ENCODE measurements at places on chromosomes 13 and 19.
A peak's percentile ranks its signal among the peaks of the same experiment; 100 is the strongest.

GRCh38 chr13:24706886-24707585 lies 26.8 kb downstream of the ATP12A start:
- no peak for DNase-seq

DNA sequence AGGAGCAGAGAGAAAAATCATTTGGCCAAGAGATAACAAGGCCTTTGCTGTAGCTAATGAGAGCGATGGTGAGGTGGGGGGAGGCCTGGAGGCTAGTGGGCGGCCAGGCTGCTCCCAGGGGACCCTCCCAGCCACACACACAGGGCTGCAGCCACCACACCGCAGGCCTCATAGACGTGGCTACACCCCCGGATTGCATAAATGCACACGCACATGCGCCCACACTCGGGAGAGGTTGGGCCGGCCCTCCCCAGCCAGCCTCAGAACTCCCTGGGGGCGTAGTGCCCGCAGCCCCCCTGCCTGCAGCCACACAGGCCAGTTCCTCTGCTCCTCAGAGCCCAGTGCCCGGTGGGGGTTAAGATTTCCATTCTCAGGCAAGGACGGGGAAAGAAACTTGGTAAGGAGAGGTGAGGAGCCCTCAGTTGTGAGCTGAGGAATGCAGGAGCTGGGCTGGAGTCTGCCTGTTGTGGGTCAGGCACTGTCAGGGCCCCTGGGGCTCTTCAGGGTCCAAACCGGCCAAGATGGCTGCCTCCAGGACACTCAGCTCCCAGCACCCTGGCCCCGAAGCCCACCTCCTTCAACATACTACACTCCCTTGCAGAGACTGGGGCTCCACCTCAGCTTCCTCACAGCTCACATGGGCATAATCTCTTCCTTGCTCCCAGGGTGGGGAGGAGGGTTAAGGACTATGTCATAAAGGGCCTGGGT lies 8.0 kb downstream of the PTH2 start:
- no peak for DNase-seq

GRCh38 chr13:97945792-97946419 lies 7.6 kb upstream of the IPO5 start:
- no peak for DNase-seq

GRCh38 chr19:10107817-10108367 lies 1.7 kb downstream of the PPAN start:
- DNase-seq = no peak

- DNase-seq = no peak
Observed at GRCh38 chr19:33390101-33390907, 16.8 kb downstream of the CEBPG start.

- no peak for DNase-seq
Observed at GRCh38 chr13:104105418-104106355, 1039.5 kb upstream of the SLC10A2 start.

GRCh38 chr13:53110181-53110580 lies 81.6 kb downstream of the OLFM4 start:
- no peak for DNase-seq

DNA sequence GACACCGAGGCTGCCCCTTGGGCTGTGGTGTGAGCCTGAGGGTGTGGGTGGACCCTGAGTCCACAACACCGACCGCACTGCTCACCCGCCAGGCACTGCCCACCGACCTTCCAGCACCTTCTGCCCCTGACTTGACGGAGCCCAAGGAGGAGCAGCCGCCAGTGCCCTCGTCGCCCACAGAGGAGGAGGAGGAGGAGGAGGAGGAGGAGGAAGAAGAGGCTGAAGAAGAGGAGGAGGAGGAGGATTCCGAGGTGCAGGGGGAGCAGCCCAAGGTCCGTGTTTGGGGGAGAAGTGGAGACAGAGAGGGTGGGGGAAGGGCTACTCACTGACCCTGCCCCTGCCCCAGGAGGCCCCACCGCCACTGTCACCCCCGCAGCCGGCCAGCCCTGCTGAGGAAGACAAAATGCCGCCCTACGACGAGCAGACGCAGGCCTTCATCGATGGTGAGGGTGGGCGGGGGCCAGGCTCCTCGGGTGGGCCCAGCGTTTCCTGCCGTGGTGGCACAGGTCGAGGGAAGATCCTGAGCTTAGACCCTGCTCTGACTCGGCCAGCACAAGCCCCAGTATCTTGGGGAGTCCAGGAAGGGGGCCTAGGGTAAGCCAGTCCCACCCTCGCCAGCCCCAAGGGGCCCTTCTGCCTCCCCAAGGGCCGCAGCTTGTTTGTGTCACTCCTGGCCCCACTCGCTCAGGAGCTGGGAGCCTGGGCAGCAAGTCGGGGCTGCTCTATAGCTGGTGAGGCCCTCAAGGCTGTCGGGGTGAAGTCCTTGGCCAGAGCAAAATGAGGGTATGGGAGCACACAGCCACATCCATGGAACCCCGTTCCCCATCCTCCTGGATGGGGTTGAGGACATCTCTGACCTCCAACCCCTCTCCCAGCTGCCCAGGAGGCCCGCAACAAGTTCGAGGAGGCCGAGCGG lies 12.2 kb downstream of the PRKCSH start:
- no peak for DNase-seq

- DNase-seq = peak; percentile 87
Observed at GRCh38 chr19:32373585-32374295, 28.3 kb downstream of the ZNF507 start.

DNA sequence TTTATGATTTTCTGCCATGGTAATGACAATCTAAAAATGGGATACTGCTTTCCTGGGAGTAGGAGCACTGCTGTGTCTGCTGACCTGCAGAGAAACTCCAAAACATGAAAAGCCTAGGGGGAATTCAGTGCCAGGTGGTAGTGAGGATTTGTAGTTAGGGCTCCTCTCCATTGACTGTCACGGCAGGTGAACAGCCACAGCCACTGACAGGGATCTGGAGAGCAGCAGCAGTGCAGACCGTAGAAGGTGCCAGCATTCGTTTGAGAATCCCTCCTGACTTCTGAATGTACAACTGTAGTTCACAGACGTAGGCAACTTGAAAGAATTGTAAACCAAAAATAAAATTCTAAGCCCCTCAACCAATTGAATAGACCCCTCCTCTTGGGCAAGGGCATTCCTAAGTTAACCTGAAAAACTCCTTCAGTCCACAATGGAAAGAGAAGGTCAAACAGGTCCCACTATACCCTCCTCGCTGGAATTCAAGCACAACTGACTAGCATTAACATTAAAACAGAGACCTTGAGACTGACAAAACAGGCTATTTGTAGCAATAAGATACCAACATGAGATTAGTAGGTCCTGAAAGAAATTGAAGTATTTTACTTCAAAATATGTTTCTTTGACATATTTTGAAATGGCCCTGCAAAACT lies 1328.8 kb downstream of the OLFM4 start:
- no peak for DNase-seq

DNA sequence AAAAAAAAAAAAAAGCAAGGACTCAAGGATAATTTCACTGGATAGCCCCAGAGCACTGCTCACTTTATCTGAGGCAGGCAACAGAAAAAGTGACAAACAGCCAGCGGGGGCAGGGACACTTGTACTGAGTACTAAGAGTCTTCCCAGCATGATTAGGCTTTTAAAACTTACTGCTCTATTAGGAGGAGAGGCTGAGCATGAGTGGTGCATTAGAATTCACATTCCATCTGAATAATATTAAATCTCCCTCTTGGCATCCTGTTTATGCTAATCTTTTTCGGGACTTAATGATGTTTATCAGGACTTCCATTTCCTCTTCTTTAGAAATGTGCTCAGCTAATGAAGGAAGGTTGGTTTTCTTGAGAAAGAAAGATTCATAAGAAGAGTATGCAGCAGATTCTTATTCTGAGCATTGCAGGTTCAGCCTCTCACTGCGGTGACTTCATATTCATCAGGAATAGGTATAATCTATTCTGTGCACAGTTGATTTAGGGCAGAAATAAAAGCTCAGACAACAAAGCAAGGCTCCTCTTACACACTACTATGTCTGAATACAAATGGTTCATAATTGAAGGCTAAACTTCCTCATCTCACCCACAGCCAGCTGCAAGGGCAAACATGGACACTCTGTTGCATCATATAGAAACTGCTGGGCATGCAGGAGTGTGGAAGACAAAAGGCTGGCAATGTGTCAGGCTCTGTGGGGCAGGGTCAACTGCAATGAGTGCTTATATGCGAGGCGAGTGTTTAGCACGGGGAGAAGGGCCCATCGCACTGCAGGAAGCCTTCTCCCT lies 107.0 kb downstream of the KL start:
- DNase-seq = no peak

- no peak for DNase-seq
Observed at GRCh38 chr19:10105509-10106099, 558 bp upstream of the PPAN start.

- no peak for DNase-seq
Observed at GRCh38 chr19:35963514-35963913, 27.3 kb downstream of the LRFN3 start.

GRCh38 chr13:79659121-79659521 lies 178.2 kb downstream of the NDFIP2 start:
- no peak for DNase-seq

GRCh38 chr19:7533925-7534480 lies 1.5 kb upstream of the PNPLA6 start:
- peak; percentile 11 for DNase-seq

DNA sequence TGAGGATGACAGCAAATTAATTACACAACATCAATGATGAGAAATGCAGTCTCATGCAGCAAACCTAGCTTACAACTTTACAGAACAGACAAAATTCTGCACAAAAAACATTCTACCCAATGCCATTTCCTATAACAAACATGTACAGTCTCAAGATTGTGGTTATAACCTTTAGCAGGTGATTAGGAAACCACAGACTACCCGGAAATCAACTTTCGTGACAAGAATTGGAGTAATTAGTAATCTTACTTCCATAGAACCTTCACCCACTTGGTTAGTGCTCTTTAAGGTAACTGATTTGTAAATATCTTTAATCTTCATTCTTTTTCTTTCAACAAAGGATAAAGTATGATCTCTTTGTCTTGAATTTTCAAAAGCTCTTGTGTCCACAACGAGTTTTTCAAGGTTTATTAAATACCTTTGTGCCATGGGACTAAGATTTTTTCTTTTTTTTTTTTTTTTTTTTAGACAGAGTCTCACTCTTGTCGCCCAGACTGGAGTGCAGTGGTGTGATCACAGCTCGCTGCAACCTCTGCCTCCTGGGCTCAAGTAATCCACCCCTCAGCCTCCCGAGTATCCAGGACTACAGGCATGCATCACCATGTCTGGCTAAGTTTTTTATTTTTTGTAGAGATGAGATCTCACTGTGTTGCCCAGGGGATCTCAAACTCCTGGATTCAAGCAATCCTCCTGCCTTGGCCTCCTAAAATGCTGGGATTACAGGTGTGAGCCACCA lies 78.8 kb downstream of the MAP4K1 start:
- DNase-seq = no peak

DNA sequence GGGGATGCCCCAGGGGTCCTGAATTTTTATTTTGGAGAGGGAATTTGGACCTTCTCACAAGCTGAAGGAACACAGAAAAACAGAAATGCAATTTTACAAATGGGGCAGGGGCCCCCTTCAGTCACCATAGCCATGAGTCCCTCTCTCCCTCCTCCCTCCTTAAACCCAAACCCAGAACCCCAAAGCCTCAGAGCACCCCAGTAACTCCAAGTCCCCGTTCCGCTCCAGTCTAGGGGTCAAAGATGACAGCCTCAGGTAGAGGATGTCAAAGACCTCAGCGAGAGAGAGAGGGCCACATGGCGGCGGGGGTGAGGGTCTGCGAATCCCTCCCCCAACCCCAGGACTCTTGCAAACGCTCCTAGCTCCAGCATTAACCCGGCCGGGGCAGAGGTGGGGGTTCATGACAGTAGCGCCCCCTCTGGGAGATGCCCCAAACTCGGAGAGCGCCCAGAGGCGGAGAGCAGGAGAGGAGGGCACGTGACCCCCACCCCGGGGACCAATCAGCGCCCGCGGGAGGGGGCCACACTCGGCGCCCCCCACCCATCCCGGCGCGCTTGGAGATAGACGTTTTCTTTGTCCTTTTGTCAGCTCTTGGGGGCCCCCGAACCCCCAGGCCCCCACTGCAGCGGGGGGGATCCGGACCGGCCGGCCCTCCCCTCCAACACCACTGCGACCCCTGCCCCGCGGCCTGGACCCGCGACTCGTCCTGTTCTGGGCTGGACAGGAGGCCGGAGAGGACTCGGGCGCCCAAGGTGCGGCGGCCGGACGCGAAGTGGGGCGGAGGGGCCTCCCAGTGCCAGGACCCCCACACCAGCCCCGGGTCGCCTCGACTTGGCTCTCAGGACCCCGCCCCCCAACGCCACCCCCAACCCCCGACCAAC lies 20.8 kb upstream of the SEMA6B start:
- DNase-seq = no peak

GRCh38 chr13:50594276-50595051 lies 249.0 kb downstream of the DLEU7 start:
- no peak for DNase-seq

DNA sequence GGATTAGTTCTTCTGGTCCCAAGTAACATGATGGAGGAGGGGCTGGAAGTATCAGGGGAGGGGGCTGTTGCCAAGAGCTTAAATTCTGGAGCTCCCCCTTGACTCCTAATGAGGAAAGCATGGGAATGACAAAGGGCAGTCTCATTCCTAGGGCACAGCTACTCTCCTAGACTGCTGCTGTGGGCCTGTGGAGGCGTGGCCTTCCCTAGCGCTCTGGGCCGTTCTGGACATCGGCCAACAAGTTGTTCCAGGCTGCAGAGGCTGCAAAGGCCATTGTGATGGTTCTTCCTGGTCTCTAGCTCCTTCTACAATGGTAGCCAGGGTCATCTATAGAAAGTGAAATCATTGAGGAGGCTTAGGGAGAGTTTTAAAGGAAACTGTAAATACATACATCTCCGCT lies 916.6 kb downstream of the DIAPH3 start:
- no peak for DNase-seq

DNA sequence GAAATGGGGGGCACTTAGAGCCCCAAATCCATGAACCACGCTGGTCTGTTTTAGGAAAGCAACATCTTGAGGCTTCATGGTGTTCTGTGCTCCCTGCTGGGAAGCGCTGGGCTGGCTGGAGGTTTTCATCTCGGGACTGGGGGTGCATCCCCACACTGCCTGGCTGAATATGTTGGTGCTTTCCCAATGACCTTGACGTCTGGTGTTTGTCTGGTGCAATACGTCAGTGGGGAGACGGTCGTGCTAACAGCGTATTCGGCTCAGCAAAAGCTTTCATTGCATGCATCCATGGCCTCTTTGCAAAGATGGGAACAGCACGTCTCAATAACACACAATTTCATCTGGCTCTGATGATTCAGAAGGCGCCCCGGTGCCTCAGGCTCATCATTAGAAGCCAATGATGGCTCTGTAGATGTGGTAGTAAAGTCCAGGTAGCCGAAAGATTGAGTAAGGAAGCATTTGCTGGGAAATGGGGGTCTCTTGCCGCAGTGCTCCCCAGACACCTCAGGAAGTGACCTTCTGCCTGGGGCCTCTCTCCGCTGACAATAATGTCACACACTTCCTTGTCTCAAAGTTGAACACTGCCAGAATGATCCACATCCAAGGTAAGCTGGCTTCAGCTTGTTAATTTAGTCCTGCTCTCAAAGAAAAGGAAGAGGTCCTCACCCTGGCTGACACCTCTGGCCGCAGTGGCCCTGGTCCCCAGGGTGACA lies 97.7 kb downstream of the ING1 start:
- DNase-seq = no peak

DNA sequence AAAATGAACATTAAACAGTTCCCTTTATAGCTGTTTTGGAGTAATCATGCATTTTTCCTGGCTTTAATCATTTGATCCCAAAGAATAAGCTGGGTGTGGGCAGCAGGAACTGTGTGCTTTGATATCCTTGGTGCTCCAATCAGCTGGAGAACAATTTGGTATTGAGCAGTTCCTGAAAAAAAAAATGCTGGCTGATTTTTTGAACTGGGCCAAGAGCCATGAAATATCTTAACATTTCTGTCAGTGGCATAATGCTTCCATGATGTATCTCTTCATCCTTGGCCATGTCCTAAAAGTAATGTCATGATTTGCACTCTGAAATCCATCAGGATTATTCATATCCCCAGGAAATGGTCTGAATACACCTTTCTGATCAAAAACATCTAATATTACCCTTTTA lies 134.7 kb downstream of the LHFPL6 start:
- DNase-seq = no peak
